ENCODE measurements at places on chromosomes 12 and 14.

DNA sequence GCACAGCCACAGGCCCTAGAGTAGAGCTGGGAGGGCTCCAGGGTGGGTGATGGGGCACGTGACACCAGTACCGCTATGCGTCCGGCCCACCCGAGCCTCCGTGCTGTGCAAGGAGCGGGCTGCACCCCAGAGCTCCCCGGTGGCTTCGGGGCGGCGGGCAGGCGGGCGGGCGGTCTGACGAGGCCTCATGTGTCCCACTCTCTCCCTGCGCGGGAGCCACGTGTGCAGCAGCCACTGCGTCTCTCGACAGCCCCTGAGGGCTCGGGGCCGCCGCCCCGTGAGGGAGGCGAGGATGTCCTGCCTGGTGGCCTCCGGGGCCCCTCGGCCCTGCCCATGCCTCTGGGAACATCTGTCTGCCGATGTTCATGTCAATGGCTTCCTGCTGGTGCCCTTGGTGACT, 51.2 kb upstream of the FBRSL1 start:
- no peak for DNase-seq

- no peak for DNase-seq
Measured at GRCh38 chr14:37678916-37679315, 83.5 kb downstream of the TTC6 start.

DNA sequence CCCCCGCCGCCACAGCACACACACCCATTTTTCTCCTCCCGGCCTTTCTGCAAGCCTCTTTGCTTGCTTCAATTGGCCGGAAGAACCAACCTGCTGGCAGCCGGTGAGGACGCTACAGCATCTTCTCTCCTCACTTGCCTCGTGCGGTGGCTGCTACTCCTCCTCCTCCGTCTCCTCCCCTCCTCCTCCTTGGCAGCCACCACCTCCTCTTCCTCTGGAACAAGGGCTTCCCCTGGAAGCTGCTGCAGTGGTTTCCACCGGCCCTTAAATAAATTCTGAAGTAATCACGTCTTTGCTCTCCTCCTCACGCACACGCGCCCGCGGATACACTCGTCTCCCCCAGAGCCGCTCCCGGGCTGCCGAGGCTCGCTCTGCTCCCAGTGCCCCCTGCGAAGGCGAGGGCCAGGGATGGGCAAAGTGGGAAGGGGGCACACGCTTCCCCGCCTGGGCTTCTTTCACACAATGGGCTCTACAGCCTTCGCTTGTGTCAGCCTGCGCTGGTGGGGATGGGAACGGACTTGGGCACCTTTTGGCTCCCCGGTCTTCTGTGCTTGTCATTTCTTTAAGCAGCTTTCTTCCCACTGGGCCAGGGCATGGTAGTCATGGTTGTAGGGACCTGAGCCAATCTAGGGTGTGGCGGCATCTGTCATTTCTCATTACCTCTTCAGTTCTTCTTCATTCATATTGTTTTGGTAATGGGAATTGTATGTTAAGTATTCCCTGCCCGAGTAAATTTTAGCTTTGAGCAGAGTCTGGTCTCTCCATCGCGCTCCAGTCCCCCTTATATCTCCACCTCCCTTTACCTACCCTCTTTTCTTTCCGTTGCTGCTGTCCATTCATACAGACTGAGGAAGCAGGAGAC, at the start of gene PPFIA2:
Gene PPFIA2 (minus strand): TSS at position 161 of the 862 bp plus-strand sequence.
- no peak for DNase-seq

DNA sequence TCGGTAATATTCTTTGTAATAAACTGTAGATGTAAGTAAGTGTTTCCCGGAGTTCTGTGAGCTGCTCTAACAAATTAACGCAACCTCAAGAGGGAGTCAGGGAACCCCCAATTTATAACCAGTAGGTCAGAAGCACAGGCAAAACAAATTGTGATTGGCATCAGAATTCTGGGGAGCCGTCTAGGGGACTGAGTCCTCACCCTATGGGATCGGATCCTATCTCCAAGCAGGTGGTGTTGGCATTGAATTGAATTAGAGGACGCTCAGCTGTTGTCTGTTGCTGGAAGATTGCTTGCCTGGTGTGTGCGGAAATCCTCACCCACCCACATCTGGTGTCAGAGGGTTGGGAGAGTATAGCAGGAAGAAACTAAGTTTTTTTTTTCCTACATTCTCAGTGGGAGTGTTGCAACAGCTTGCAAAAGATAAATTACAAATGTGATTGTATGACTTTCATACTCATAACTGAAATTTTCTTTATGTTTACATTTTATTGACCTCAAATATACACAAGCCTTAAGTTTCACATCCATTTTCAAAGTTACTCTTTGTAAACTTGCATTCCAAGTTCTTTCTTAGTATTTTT, 5.5 kb downstream of the TMEM52B start:
- no peak for DNase-seq

DNA sequence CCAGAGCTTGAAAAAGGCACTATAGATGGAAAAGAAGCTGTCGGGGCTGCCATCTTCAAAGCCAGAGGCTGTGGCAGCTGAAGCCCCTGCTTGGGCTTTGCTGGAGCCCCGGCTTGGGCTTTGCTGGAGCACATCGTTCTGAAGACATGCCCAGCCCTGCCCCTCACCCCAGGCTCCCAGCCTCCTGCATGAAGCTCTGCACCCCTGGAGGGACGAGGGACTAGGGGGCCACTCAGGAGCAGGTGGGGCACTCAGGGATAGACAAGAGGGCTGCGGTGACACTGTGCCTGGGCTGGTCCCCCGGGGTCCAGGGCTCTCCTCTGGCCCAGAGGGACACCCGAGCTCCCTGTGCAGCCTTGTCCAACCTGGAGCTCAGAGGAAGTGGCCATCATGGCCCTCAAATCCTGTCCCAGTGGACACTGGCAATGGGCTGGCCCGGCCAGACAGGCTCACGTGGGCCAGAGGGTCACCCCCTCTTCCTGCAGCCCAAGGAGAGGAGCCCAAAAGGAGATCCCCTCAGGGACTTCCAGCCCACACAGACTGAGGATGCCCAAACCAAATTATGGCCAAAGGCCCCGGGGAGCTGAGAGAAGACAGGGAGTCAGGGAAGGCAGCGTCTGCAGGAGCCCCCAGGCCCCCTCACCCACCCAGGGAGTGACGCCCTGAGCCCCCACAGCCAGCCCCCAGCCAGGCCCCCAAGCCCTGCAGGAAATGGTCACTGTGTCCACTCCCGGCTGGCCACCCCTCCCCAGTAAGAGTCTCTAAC, 23.1 kb upstream of the C14orf180 start:
- DNase-seq: peak; percentile 1

DNA sequence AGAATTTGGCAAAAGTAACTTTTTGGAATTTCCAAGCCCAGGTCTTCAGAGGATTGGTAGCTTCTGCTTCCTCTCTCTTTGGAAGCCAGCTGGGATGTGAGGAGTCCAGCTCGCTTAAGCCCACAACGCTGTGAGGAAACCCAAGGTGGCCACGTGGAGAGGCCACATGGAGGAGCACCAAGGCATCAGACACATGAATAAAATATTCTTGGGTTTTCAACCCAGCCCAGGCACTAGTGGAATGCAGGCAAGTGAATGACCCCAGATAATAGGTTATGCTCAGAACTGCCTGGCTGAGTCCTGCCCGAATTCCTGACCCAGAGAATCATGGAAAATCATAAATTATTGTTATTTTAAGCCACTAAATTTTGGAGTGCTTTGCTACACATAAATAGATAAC, 119.7 kb upstream of the PARP11 start:
- DNase-seq: no peak

- no peak for DNase-seq
Measured at GRCh38 chr12:63152321-63152700, 1.3 kb upstream of the AVPR1A start.

GRCh38 chr14:96662116-96662970, 134.8 kb upstream of the VRK1 start:
- no peak for DNase-seq

- peak; percentile 44 for DNase-seq
Measured at GRCh38 chr14:103518422-103519042, 4.1 kb downstream of the CKB start.

- no peak for DNase-seq
Measured at GRCh38 chr12:51913071-51914033, 6.0 kb downstream of the ACVRL1 start.

- DNase-seq: no peak
Measured at GRCh38 chr14:68153275-68153674, 333.7 kb downstream of the RAD51B start.

- no peak for DNase-seq
Measured at GRCh38 chr14:50668826-50669143, 679 bp upstream of the SAV1 start.

GRCh38 chr14:85453401-85454225, 76.3 kb upstream of the FLRT2 start:
- DNase-seq: no peak

DNA sequence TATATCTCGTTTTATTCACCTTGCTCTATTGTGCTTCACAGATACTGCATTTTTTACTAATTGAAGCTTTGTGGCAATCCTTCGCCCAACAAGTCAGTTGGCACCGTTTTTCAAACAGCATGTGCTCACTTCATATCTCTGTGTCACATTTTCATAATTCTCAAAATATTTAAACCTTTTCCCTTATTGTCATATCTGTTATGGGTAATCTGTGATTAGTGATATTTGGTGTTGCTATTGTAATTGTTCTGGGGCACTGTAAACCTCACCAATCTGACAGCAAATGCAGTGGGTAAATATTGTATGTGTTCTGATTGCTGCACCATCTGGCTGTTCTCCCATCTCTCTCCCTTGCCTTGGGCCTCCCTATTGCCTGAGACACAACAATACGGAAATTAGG, 191.3 kb downstream of the BTG1 start:
- DNase-seq: no peak

GRCh38 chr12:65164244-65164643, 5.1 kb upstream of the LEMD3 start:
- no peak for DNase-seq

DNA sequence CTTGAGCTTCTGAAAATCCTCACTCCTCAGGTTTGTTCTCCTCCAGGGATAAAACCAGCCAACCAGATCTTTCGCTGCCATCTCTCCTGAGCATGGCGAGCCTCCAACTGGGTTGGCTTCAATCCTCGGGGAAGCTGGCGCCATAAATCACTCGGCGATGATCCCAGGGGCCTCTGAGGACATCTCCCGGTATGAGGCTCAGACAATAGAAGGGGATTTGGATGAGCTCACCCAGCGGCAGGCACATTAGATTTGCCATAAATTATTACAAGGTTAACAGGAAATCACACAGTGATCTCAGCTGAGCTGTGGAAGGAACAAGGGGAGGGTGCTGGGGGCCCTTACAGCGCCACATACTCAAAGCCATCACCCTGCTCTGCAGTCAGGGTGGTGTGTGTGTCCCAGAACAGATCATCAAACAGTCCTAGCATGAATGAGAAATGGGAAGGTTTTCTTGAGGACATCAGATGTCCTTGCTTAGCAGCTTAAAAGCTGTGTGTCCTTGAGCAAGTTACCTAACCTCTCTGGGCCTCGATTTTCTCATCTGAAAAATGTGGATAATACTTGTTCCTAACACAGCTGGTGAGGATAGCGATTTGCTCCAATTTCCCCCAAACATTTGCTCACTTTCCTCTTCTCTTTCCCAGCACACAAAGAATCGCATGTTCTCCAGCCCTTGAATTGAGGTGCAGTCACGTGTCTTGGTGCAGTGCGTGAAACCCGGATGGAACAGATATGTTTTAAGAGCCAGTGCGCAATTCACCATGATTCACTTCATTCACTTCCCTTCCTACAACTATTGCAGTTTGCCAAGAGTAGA, 142.8 kb downstream of the SCARB1 start:
- no peak for DNase-seq

DNA sequence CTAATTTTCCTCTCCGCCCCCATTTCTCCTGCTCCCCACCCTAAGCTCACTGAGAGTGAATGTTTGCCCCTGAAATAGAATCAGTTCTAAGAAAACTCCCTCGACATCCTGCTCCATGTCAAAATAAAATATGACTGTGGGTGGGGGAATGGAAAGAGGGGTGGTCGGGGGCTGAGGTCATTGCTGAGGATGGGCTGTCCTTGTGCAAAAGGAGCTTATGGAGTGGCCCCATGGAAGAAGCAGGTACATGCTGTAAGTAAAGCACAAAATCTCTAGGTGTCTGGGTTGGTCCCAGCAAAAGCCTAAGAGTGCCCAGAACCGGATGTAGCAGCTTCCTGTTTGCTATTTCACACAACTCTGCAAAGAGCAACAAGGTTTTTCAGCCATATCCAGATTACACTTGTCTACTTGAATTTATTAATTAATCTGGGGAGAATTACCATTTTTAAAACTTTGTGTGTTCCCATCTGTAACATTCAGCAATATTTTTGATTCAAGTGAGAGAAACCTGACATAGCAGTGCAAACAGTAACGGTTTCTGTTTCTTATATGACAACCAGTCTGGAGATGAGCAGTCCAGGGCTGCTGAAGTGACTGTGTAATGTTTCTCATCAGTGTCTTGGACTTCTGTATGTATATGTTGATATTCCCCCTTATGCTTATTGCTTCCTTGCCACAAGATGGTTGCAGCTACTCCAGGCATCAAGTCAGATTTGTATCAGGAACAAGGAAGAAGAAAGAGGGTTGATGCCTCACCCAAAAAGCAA, 40.4 kb upstream of the GZMB start:
- no peak for DNase-seq

DNA sequence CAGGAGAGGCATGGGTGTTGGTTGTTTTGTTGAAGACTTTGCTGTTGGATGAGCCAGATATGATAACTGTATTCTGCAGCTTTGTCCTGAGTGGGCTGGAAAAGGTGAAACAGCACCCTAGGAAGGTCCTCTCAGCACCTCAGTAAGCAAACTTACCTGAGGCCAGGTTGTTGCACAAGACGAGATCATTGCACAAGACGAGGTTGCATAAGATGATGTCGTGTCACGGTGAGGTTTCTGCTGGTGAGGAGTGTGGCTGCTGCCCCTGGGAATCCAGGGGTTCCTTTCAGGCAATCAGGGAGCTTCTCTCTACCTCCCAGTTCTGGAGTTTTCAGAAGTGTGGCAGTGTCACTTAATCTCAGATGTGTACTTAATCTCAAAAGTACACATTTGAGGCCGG, 85.6 kb downstream of the GLT1D1 start:
- DNase-seq: no peak

GRCh38 chr12:104303538-104304151, at the start of gene EID3:
Gene EID3 (plus strand): TSS chr12:104303739. CDS start chr12:104303935, 196 bp downstream.
- peak; percentile 88 for DNase-seq

DNA sequence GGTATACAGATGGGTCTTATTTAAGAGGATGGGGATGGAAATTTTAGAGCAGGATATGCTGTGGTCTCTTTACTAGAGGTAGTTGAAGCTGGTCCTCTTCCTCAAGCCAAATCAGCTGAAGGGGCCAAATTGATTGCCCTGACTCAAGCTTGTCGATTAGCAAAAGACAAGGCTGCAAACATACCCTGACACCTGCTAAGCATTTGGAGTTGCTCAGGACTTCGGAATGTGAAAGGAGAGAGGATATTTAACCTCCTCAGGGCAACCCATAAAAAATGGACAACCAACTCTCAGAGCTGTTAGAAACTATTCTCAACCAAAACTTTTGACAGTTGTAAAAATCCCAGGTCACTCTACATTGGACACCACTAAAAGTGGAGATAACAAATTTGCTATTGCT, 15.6 kb downstream of the PTGDR start:
- DNase-seq: no peak

DNA sequence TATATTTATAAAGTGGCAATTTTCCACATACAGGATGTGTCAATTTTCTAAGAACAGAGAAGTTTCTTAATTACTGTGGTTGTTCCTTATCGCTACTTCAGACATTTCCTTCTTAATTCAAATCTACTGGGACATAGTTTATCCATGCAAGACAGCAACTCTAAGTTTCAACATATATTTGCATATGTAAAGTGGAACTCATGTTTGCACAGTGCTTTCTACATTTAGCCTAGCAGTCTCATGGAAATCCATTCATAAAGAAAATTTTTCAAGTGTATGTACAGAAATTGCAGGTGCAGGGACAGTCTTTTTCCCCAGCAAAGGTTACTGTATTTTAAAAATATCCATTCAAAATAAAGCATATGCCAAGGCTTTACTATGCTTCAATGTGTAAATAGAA, 956.7 kb upstream of the SEL1L start:
- DNase-seq: no peak

- DNase-seq: no peak
Measured at GRCh38 chr14:75306927-75307699, 28.5 kb downstream of the FOS start.
